Left renal pelvis (tissue), 4 donors: ENCODE measurements at places on chromosomes 16 and 17.

DNA sequence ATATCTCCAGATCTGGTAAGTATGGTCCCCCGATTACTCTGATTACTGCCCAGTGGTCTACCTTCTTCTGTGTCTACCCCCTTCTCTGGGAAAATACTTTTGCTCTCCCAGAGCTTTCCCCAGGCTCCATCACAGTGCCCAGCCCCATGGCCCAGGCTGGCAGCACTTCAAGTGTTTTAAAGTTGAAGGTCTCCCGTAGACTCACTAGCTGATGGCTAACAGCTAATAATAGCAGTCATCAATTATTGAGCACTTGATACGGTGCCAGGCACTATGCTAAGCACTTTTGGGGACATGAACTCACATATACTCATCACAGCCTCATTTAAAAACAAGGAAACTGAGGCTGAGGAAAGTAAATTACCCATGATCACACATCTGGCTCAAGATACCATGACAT is 33.4 kb downstream of the DCUN1D3 start:
- DNase-seq, result no peak

DNA sequence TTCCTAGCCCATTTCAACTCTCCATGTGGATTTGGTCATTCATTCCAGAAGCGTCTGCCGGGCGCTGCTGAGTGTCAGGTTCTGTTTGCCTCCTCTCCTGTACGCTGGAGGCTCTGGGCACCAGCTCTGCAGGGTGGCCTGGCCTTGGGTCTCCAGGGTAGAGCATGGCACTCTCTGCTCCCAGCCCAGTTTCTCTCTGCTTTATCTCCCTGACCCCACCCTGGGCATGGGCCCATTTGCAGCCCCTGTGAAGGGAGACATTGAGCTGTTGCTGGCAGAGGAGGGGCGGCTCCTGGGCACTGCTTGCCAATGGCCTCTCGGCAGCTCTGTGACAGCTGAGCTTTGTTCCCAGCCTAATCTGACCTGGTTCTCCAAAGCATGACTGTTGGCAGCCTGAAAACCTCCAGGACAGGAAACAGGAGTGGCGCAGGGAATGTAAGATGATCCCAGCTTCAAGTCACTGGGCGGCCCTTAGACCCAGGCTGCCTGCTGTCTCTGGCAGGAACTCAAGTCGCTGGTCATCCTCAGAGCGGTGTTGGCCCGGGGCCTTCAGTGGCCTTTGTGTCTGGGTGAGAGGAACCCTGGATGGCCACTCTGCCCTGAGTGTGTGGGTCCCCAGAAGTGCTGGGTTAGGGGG is 146.8 kb downstream of the SEC14L1 start:
- no peak for DNase-seq

DNA sequence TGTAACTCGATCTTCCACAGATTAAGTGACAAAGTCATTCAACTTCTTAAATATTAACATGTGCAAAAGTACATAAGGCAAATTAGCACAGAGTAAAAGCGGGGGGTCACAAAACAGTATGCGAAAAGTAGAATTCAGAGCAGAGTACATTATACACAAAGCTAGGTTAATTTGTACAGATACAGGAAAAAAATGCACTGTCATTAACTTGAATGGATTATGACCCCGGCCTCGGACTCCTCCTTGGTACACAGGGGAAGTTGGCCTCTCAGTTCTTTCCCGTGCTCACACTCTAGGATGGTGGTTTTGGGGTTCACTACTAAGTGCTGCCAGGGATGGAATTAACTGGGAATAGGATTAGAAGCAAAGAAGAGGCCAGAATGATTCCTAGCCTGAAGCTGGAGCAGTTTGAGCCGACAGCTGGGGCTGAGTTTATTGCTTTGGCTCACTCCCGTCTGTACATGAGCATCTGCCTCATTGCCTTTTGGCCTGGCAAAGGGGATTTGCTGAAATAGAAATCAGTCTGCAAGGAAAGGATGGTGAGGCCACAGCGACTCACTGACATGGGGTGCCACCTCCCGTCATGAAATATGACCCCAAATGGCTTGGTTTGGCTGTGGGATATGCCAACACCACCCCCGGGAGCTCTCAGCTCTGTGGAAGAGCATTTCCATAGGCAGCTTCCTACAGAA is 23.6 kb downstream of the NTN1 start:
- no peak for DNase-seq

- no peak for DNase-seq
Observed at GRCh38 chr17:61996916-61997605, 68.0 kb downstream of the MED13 start.

- no peak for DNase-seq
Observed at GRCh38 chr17:82956726-82957468, 117.1 kb upstream of the ZNF750 start.

DNA sequence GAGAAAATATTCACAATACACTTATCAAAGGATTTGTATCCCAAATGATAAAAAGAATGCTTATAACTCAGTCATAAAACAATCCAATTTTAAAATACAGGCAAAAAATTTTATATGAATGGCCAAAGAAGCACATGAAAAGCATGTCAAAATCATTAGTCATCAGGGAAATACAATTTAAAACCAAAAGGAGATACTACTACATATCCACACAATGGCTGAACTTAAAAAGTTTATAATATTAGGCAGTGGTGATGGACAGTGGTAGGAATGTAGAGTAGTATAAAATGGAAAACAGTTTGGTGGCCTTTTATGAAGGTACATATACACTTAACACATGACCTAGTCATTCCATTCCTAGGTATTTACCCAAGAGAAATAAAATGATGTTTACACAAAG is 12.2 kb downstream of the CMC2 start:
- DNase-seq, result no peak

DNA sequence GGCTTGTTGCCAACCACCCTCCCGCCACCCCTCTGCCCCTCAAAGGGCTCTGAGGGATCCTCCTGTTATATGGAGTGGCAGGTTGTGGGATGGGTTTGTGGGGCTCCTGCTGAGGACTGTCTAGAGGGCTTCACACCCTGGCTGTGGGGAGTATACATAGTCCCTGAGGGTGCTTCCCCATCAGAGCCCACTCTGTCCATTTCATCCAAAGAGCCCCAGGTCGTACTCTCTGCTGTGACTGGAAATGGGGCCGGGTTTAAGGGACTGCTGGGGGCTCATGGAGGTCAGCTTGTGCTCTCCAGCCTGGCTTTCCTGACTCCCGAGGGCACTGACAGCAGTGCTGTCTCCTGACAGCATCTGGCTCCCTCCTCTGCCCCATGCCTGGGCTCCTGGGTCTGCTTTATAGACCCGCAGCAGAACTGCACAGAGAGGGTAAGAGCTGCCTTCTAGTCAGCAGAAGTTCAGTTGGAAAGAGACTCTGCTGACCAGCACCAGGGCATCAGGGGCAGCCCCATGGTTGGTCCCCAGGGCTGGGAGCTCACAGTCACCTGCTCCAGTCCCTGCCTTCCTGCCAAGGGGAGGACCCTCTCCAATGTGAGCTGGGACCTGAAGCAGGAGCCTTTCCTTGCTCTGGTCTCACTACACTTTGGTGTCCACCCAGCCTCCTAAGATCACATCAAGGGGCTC is 17.8 kb upstream of the TNS4 start:
- DNase-seq, result no peak

- no peak for DNase-seq
Observed at GRCh38 chr17:32311028-32311536, 30.9 kb downstream of the C17orf75 start.
